Pericardium fibroblast (primary cell): ENCODE measurements at places on chromosomes 2 and 18. TPM values are rescaled to one million over a fixed set of nuclear protein-coding genes. Genes with fewer than 3 reads are reported as not detected.

TMEM163 gene
- under 0.01 TPM in 1 of 2 replicates, not detected in the other for total RNA-seq

DAW1 gene
- total RNA-seq: 1.5 and 7.5 TPM in 2 replicates

GPR35 gene
- 0.60 and 0.82 TPM in 2 replicates for total RNA-seq

CYS1 gene
- 2.1 and 2.3 TPM in 2 replicates for total RNA-seq

CSRNP3 gene
- 1.2 and 2.7 TPM in 2 replicates for total RNA-seq

MCFD2 gene
- total RNA-seq: 93.4 and 114 TPM in 2 replicates

MSTN gene
- total RNA-seq: under 0.01 TPM in 1 of 2 replicates, not detected in the other

SERPINB3 gene
- not detected in 2 replicates for total RNA-seq

CRIM1 gene
- total RNA-seq: 92.3 and 277 TPM in 2 replicates

TEX44 gene
- not detected in 2 replicates for total RNA-seq

ITGB6 gene
- total RNA-seq: 0.09 TPM in 1 of 2 replicates, not detected in the other

GAL3ST2 gene
- not detected in 2 replicates for total RNA-seq

TDRD15 gene
- not detected in 2 replicates for total RNA-seq

GTF2A1L gene
- 1.2 and 3.0 TPM in 2 replicates for total RNA-seq

OR6B2 gene
- not detected in 2 replicates for total RNA-seq

POTEC gene
- not detected in 2 replicates for total RNA-seq

EMILIN2 gene
- total RNA-seq: 24.0 and 29.8 TPM in 2 replicates

SMYD5 gene
- 10.0 and 17.4 TPM in 2 replicates for total RNA-seq

MEIS1 gene
- 21.9 and 37.7 TPM in 2 replicates for total RNA-seq

UGT1A8 gene
- not detected in 2 replicates for total RNA-seq

CPO gene
- total RNA-seq: not detected in 2 replicates

ATOH8 gene
- 16.9 and 31.4 TPM in 2 replicates for total RNA-seq

CABLES1 gene
- 2.1 and 12.0 TPM in 2 replicates for total RNA-seq

SERPINB2 gene
- 0.47 and 2.2 TPM in 2 replicates for total RNA-seq

SLC4A5 gene
- under 0.01 TPM in 1 of 2 replicates, not detected in the other for total RNA-seq

LBH gene
- total RNA-seq: 38.1 and 155 TPM in 2 replicates
